ENCODE measurements at places on chromosomes 6 and 20.

- DNase-seq = no peak
Measured at GRCh38 chr20:32993496-32994050, 10.7 kb downstream of the SUN5 start.

DNA sequence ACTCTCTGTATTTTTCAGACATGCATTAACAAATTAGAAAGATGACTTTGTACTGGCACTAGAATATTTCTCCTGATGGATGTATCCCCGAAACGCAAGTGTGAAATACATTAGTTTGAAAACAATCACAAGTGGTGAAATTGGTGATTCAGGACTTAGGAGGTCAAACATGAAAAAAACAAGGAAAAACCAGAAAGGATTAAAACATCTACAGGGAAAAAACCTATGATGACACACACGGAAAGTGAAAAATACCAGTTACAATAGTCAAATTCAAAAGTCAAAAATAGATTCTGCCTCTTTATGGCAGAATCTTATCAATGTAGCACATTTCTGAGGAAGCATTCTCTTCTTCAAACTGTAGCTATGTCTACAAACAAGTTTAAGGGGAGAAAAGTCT lies 129.0 kb upstream of the SGK1 start:
- no peak for DNase-seq

DNA sequence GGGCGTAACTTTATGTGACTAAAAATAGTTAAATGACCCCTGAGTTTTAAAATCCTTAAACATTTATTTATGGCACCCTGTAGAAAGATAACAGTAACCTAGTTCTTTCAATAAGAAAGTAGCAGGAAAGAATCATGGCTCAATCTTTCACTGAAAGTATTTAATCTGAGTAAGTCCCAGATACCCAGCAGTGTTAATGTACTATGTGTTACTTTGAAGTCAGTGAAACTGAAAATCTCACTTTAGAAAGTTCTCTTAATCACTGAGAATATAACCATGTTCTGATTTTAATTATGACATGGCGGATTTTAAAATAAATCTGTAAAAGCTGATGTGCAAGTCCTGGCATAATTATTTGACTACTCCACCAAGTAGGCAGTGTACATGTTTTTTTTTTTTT lies 8.1 kb upstream of the HEY2 start:
- DNase-seq = no peak

DNA sequence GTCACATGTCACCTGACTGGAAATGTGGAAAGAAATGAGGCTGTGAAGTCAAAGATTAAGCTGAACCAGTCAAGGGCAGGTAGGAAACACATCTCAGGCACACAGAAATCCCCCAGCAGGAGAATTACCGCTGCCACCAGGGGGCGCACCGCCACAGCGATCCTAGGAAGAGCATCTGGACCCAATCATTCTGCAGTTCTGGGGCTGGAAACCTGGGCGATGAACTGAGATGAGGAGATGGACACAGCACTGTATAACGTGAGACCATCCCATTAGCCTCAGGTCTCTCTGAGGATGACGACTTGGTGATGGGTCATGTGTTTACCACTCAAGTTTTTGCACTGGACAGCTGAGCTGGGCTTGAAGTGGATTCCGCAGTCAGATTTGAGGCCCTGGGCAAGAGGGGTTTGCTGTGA lies 6.5 kb upstream of the SLC24A3 start:
- DNase-seq = peak; percentile 60

GRCh38 chr20:618980-619379 lies 8.9 kb upstream of the TCF15 start:
- DNase-seq = no peak

DNA sequence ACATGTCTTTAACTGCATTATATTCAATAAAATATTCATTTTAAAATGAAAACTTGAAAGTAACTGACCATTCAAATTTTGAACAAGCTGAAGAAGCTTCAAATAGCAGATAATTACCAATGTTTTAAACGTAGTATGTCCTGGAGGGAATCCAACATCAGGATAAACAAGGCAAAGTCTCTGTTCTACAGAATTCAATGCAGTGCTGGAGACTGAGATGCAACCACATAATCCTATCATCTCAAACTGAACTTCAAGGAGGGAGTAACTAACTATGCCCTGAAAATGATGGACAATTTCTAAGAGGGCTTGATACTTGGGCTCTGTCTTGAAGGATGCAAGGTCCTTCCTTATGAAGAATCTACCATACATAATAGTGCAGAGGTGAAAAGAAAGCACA lies 100.7 kb downstream of the PRKN start:
- DNase-seq = no peak

GRCh38 chr20:37764333-37764935 lies 70.6 kb downstream of the CTNNBL1 start:
- no peak for DNase-seq

DNA sequence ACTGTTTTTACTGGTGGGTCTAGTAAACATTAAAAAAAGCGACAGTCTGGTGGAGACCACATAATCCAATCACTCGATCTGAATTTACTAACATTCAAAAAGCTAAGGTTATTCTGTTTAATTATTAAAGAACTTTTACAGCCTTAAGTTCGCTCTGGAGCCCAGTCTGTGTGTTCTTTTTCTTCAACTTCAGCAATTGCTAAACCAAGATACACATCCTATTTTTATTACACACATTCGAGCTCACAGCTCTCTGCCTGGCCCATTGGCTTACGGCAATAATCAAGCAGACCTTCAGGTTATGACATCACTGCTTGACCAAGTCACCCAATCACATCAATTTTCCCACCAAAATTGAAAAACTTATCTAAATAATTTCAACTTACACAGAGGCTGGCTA lies 57.4 kb upstream of the PRSS16 start:
- DNase-seq = no peak

DNA sequence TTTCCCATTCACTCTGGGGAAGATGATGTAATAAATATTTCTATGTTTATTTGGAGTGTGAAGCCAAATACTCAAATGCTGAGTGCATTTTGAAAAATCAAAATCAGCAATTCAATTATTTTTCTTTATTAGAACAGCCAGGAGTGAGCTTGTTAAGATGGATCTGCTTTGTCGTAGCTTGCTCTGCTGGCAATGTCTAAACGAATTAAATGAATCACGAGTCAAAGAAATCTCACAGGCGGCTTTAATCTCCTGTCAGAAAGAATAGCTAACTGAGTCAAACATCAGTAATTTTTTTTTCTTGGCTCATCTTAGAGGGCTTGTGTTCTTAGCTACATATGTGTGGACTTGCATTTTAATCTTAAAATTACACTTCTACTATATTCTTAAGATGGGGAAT lies 100.2 kb upstream of the HMGN3 start:
- DNase-seq = no peak

DNA sequence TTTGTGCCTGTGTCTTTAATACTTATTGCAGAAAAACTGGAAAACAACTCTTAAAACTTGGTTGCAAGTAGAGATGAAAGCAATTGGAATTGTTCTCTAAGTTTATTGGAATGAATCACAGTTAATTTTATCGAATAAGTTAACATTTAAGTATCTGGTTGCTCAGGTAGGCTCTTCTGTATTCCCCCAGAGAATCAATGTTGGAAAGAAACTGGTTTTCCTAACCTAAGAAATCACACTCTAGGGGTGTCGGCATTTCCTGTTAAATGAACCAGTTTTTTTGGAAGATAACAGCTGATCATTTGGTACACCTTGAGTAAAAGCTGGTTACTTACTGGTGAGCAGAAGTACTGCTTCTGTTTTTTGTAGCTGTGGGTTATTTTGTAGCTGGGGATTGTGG lies 5.2 kb downstream of the TFAP2C start:
- no peak for DNase-seq

DNA sequence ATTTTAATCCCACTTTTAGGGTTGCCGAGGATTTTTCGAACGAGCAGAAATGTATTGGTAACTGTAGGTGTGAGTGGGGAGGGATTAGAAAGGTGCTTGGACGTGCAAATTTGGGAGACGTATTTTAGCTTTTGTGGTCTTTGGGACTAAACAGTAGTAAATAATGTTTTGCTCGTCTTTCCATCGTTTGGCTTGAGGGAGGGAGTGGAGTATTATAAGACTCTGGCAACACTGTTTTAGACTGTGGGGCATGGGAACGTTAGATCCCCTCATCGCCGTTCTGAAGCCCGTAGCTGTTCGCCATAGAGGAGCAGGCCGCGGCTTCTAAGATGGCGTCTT lies 2.8 kb downstream of the BRD2 start:
- DNase-seq = no peak

GRCh38 chr6:221531-222349 lies 70.5 kb upstream of the DUSP22 start:
- DNase-seq = no peak

- no peak for DNase-seq
Measured at GRCh38 chr6:106477790-106478189, 117.3 kb downstream of the CRYBG1 start.
